Femur (tissue), 1 donor: ENCODE measurements at places on chromosomes 5 and 9.

DNA sequence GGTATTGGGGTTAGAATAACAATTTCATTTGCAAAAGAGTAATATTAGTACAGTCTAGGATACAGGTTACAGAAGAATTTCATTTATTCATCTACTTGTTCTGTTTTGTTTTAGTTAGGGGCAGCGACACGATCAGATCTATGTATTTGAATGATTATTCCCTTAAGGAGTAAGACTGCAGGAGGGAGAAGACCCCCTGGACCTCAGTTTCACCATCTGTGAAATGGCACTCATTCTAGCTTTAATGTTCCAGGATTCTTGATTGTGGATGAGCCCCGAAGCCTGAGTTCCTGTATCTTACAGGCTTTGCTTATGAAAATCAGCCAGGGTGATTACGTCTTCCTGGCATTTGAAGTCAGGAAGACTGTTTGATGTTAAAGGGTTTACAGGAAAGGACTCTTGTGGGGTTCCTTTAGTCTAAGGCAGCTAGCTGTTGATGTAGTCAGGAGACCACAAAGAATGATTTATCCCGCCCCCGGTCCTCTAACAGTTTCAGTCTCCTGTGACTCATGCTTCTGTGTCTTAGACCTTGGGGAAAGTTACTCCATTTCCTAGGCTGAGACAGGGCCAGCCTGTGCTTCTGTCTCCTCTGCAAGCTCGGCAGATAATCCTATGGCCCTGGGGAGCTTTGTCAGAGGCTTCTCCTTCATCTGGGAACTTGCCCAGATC lies 11.5 kb downstream of the SMIM3 start:
- DNase-seq = peak; percentile 25

- DNase-seq = peak; percentile 67
Measured at GRCh38 chr9:81724242-81724889, 35.0 kb upstream of the TLE1 start.

- no peak for DNase-seq
Measured at GRCh38 chr5:158849219-158849791, 250.4 kb downstream of the EBF1 start.

- no peak for DNase-seq
Measured at GRCh38 chr9:87112656-87113055, 165.3 kb upstream of the GAS1 start.
